ENCODE measurements at places on chromosomes 12 and 14.

GRCh38 chr12:74426091-74426490 lies 111.5 kb upstream of the ATXN7L3B start:
- DNase-seq, result no peak

- DNase-seq, result no peak
Observed at GRCh38 chr12:122757568-122757967, 4.9 kb downstream of the DENR start.

DNA sequence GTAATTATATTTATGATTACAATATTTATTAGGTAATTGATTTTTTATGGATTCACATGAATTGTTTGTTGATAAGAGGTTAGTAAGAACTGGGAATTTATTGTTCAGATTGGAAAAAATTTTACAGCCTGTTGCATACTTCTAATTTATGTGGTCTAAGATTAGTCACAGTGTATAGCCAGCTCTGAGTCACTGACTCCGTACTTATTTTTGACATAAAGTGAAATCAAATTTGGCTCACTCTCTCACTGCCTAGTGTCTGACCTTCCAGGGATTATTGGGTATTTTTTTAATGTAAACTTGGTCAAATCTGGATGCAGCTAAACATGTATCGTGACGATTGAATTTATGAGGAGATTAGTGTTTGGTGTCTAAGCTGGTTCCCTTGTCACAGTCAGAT lies 109.3 kb downstream of the PTPRQ start:
- DNase-seq, result no peak

DNA sequence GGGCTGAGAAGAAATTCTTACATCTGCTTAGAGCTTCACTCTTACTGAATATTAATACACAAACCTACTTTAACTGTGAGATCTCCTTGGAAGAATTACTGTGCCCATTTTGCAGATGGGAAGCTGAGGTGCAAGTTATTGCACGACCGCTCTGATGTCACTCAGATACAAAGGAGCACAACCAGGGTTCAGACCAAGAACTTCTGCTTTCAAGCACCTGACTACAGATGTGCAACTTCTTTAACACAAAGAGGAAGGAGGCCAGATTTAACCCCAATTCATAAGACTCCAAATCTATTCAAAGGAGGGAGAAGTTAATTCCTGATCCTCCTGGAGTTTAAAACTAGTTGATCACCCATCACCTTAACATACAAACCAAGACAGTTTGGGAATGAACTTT lies 232.6 kb downstream of the VRK1 start:
- no peak for DNase-seq

GRCh38 chr12:82721726-82722125 lies 35.0 kb downstream of the TMTC2 start:
- no peak for DNase-seq

DNA sequence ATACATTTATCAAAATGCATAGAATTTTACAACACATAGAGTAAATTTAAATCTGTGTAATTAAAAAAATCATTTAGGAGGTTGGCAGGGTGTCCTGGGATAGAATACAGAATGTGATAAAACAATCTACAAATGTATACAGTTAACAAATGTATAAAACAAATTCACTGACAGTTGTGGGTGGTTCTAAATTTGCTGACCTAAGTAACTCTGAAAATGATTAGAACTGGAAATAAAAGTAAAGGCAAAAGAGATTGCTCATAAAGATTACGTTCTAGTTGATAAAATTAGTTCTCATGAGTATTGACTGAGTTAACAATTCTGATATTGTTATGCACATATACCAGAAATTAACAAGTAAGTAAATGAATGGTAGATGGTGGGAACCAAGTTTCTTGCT lies 1827.3 kb upstream of the FLRT2 start:
- DNase-seq, result no peak

- no peak for DNase-seq
Observed at GRCh38 chr12:123077298-123078119, 73.4 kb downstream of the PITPNM2 start.

GRCh38 chr14:91163316-91163715 lies 49.4 kb downstream of the DGLUCY start:
- no peak for DNase-seq
